ENCODE measurements at places on chromosomes 1 and 21. TPM values are rescaled to one million over a fixed set of nuclear protein-coding genes. Genes with fewer than 3 reads are reported as not detected.

DNA sequence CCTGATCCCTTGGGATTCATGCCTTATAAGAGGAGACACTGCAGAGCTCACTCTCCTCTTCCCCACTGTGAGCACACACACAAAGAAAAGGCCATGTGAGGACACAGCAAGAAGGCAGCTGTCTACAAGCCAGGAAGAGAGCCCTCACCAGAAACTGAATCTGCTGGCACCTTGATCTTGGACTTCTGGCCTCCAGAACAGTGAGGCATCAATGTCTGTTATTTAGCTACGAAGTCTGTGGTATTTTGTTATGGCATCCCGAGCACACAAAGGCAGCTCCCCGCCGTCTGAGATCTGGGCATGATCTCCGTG lies 47.1 kb upstream of the RPL11 start:
- no peak for DNase-seq

- peak; percentile 10 for DNase-seq
These were observed 179.0 kb downstream of the PTPRU start for GRCh38 chr1:29415156-29415830.

SLC30A2 gene
- total RNA-seq = not detected

DNA sequence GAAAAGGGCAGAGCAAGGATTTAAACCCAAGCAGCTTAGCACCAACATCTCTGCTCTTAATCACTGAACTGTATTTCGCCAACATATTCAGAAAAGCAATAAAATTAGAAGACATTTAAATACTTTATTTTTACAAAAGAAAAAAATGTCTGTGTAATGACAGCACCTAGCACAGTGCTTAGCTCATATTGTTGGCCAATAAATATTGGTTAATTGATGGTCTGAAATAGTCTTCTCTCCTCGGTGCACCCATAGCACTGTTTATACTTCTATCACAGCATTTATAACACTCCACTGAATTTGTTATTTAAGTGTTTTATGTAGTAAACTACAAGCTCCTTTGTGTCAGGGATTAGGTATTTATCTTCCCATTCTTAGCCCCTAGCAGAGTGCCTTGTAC lies 70.9 kb upstream of the PLPPR4 start:
- DNase-seq = no peak

TLCD4 gene
- 0.25 TPM for total RNA-seq

DNA sequence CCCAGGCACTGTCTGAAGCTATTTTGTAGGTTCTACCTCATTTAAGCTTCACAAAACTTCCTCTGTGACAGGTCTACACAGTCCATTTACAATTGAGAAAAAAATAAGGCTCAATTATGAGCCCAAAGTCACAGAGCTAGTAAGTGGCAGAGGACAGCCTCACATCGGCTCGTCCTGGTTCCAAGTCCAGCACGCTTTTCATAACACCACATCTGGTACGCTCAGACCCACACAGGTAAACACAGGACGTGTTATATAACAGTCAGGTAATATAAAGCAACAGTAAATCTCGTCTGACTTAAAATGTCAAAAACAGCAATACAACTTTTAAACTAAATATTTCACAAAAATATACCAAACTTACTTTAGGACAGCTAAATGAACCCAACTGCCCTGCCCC lies 13.1 kb downstream of the JAK1 start:
- DNase-seq = no peak

DNA sequence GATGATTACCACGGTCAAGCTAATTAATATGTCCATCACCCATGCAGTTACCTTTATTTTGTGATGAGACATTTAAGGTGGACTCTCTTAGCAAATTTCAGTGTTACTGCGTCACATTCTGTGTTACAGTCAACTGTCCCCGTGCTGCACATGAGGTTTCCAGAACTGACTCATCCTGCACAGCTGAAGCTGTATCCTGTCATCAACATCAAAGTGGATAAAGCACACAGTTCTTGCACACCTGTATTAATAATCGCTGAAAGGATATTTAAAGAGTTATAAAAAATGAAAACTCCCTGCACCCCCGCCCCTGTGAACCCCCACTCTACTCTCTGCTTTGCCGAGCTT lies 3.4 kb upstream of the KRTAP10-5 start:
- peak; percentile 62 for DNase-seq

TSACC gene
- total RNA-seq = 0.25 TPM

AMY1A gene
- total RNA-seq = not detected

CFH gene
- 1.5 TPM for total RNA-seq

DNA sequence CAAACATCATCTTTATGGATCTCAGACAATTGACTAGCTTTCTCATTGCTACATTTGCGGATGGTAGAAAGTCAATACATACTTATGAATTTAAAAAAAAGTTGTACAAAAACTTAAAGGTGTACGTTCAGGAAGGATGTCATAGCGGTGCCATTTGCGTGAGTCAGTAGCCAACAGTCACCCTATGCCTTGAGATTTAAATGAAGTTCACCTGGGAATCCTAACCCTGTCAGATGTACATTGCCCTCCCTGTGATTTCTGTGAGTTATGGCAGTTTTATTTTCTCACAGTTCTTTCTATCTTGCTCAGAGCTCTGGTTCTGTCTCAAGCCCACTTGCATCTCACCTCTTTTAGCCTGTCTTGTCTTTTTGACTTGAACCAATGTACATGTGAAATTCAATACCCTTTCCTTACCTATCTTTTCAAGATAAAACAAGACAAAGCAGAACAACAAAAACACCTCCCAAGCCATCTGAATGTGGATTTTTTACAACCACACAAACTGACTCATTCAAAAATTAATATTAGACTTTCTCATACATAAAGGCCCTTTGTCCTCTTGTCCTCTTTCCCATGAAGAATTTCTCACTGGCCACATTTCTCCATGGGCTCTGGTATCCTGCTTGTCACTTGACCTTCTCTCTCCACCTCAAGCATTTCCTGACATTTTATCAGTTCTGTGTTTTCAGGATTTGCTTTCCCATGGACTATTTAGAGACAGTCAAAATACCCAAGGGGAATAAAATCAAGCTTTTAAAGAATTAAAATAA lies 25.3 kb upstream of the ZNF697 start:
- DNase-seq = no peak

DNA sequence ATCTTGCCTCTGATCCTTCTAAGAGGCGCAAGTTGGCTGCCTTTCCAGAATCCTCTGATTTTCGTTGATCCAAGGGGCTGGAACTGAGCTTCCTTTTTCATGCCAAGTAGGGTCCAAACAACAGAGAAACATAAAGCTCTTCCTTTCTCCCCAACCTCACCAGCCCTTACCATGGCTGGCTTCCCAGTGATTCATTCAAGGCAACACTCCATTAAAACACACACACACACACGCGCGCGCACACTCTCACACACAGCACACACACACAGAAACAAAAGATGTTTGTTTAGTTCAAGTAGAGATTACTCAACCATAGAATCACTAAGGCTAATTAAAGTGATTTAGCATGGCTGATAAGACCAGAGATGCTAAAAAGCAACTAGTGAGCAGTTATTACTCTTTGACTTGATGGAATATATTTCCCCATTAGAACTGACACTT lies 13.0 kb upstream of the GUCA2A start:
- no peak for DNase-seq

- no peak for DNase-seq
These were observed 41.5 kb downstream of the BACH1 start for GRCh38 chr21:29340228-29340627.

DNA sequence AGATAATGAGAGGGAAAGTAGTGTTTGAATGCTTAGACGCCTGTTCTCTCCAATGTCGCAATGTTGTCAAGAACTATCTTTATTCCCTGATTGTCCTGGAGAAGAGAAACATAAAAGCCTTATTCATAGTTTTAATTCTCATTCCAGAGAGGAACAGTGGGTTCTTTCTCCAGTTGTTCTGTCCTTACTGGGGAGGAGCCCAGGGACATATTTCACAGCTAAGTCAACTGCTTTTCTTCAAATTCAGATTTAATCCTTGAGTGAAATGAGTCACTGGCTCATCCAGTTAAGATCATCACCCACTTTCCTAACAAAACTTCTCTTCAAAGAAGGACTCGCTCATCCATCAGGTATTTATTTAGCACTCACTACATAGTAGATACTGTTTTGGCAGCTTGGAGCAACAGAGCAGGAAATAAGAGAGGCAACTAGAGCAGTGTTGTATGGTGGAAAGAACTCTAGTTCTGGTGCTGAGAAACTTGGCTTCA lies 365.7 kb upstream of the USP24 start:
- DNase-seq = no peak

- no peak for DNase-seq
These were observed 16.0 kb downstream of the ELOA start for GRCh38 chr1:23759277-23759676.

DNA sequence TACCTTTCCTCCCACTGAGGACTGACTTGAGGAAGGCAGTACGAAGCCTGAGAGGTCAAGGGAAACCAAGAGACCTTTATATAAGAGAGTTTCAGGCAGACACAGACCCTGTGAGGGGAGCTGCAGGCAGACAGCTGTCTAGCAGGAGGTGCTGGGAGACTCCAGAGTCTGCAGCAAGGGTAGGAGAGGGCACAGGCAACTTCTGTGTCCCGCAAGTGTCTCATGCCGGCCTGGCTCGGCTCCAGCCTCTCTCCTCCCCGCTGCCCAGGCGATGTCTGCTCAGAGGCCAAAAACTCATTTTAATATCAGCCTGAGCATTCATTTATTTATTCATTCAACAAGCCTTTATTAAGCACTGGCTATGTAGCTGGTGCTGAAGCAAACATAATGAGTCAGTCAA lies 83.0 kb downstream of the KIRREL1 start:
- DNase-seq = no peak
